ENCODE measurements at places on chromosomes 12 and 14. TPM values are rescaled to one million over a fixed set of nuclear protein-coding genes. Genes with fewer than 3 reads are reported as not detected.

Gene MUCL1
- total RNA-seq, result not detected

Gene FIGNL2
- 0.12 TPM for total RNA-seq

Gene ALG10
- total RNA-seq, result 6.3 TPM

Gene PSMA6
- total RNA-seq, result 202 TPM

Gene ACSM4
- not detected for total RNA-seq

Gene LTB4R
- 0.75 TPM for total RNA-seq

Gene ACYP1
- 8.5 TPM for total RNA-seq

Gene GPD1
- total RNA-seq, result 0.47 TPM

Gene KLRK1
- not detected for total RNA-seq

Gene STAC3
- 0.08 TPM for total RNA-seq

Gene IL25
- not detected for total RNA-seq

Gene SLC2A3
- 94.7 TPM for total RNA-seq

Gene CCDC88C
- total RNA-seq, result 0.70 TPM

Gene KRT2
- total RNA-seq, result not detected

Data from smooth muscle cell of the coronary artery (primary cell).